ENCODE measurements at places on chromosomes 13 and 19. TPM values are rescaled to one million over a fixed set of nuclear protein-coding genes. Genes with fewer than 3 reads are reported as not detected.

The PRODH2 gene
- total RNA-seq: not detected

The GJB6 gene
- total RNA-seq: 53.3 TPM

The LAIR2 gene
- 0.66 TPM for total RNA-seq

The RFPL4A gene
- total RNA-seq: not detected

DNA sequence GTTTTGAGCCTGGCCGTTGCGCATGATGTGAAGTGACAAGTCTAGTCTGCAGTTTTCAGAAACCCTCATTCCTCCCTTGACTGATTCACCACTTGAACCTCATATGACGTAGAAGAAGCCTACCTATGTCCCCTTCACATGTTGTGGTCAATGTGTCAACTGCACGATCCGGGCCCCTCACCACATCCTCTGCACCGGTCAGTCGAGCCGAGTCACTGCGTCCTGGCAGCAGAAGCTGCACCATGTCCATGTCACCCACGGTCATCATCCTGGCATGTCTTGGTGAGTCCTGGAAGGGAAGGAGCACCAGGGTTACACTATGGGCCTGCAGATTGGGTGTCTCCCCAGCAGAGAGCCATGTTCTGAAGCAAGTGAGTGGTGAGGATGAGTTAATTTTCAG lies at the start of gene KIR2DL4:
TSS of gene KIR2DL4 (plus strand) at position 201 of the 400 bp plus-strand sequence. CDS start at position 243, 42 bp downstream.
- ATAC-seq: no peak

DNA sequence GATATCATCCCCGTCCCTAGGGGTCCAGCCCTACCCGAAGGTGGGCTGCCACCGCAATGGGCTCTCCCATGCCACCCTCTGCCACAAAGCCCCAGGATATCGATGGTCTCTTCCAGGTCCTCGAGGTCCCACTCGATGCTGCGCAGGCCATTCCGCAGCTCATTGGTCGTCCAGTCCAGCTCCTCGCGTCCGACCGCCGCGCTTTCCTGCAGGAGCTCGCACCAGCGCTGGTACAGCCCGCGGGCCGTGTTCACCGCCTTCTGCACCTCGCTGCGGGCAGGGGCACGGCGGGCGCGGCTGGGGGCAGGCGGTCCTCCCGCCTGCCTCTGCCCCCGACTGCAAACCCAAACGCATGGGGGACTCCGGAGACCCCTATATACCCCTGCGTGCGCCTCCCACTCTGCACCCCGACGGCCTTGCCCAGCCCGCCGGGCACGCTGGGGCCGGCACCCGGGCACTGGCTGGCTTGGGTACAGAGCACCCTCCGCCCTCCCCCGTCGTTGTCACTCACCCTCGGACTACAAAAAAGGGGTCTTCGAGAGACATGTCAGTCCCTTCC lies 468 bp downstream of the STX10 start:
- ATAC-seq: no peak

- no peak for ATAC-seq
Measured at GRCh38 chr19:10769533-10770491, 51.9 kb downstream of the DNM2 start.

GRCh38 chr13:112341976-112342735 lies 34.0 kb upstream of the SPACA7 start:
- no peak for ATAC-seq
